ENCODE measurements at places on chromosomes 2 and 18. TPM values are rescaled to one million over a fixed set of nuclear protein-coding genes. Genes with fewer than 3 reads are reported as not detected.

GRHL1 gene
- 0.32 TPM for polyA plus RNA-seq

GPBAR1 gene
- 2.8 TPM for polyA plus RNA-seq

DYNAP gene
- not detected for polyA plus RNA-seq

RTP5 gene
- not detected for polyA plus RNA-seq

OSBPL6 gene
- polyA plus RNA-seq = 7.4 TPM

POTEI gene
- polyA plus RNA-seq = not detected

LYPD1 gene
- polyA plus RNA-seq = 0.83 TPM

CNRIP1 gene
- polyA plus RNA-seq = 50.2 TPM

CFLAR gene
- 88.7 TPM for polyA plus RNA-seq

PSTPIP2 gene
- polyA plus RNA-seq = 3.0 TPM

PKDCC gene
- 58.5 TPM for polyA plus RNA-seq

IL1RL1 gene
- polyA plus RNA-seq = 0.48 TPM

PASK gene
- 12.8 TPM for polyA plus RNA-seq

DAW1 gene
- polyA plus RNA-seq = 0.11 TPM

NXPH2 gene
- 0.67 TPM for polyA plus RNA-seq

KCNG2 gene
- not detected for polyA plus RNA-seq

IL1F10 gene
- not detected for polyA plus RNA-seq

GKN2 gene
- polyA plus RNA-seq = not detected

ELOA2 gene
- not detected for polyA plus RNA-seq

MARCHF7 gene
- polyA plus RNA-seq = 47.6 TPM

MC4R gene
- 0.45 TPM for polyA plus RNA-seq

TDRD15 gene
- not detected for polyA plus RNA-seq

IL36B gene
- not detected for polyA plus RNA-seq

L3MBTL4 gene
- polyA plus RNA-seq = 4.2 TPM

GALR1 gene
- not detected for polyA plus RNA-seq

SGPP2 gene
- polyA plus RNA-seq = 0.22 TPM

CDH2 gene
- polyA plus RNA-seq = 78.3 TPM

SDC1 gene
- 0.62 TPM for polyA plus RNA-seq

SLC20A1 gene
- polyA plus RNA-seq = 8.2 TPM

MYOM1 gene
- polyA plus RNA-seq = 3.2 TPM

UNC80 gene
- 0.17 TPM for polyA plus RNA-seq

ABCB11 gene
- polyA plus RNA-seq = 0.18 TPM

GAD1 gene
- 0.77 TPM for polyA plus RNA-seq

ALPG gene
- polyA plus RNA-seq = 0.02 TPM

RAB6C gene
- not detected for polyA plus RNA-seq

CCDC148 gene
- polyA plus RNA-seq = 0.92 TPM

SMIM21 gene
- not detected for polyA plus RNA-seq

CHRNG gene
- polyA plus RNA-seq = not detected

TANC1 gene
- 17.0 TPM for polyA plus RNA-seq

ALK gene
- 0.07 TPM for polyA plus RNA-seq

HJURP gene
- 1.5 TPM for polyA plus RNA-seq

FASTKD1 gene
- 1.9 TPM for polyA plus RNA-seq

RBBP8 gene
- polyA plus RNA-seq = 7.3 TPM

KCNJ13 gene
- not detected for polyA plus RNA-seq

CFAP210 gene
- polyA plus RNA-seq = 0.18 TPM

SCYGR4 gene
- not detected for polyA plus RNA-seq

CFC1 gene
- 0.07 TPM for polyA plus RNA-seq

RPRM gene
- polyA plus RNA-seq = 5.2 TPM

OLA1 gene
- polyA plus RNA-seq = 46.1 TPM

CABLES1 gene
- 4.0 TPM for polyA plus RNA-seq

SIX2 gene
- polyA plus RNA-seq = 0.06 TPM

UGT1A8 gene
- polyA plus RNA-seq = not detected

HAAO gene
- 6.2 TPM for polyA plus RNA-seq
